ENCODE measurements at places on chromosomes 2 and 18. TPM values are rescaled to one million over a fixed set of nuclear protein-coding genes. Genes with fewer than 3 reads are reported as not detected.

The DLX1 gene
- not detected for total RNA-seq

GRCh38 chr2:101367508-101367907, 19.8 kb downstream of the CREG2 start:
- DNase-seq = no peak

GRCh38 chr18:66972681-66973080, 368.8 kb upstream of the CDH19 start:
- no peak for DNase-seq

- no peak for DNase-seq
Measured at GRCh38 chr2:238157506-238158017, 1.2 kb upstream of the ERFE start.

The CHRND gene
- total RNA-seq = not detected

GRCh38 chr2:241620419-241620769, 16.6 kb downstream of the THAP4 start:
- DNase-seq = no peak

DNA sequence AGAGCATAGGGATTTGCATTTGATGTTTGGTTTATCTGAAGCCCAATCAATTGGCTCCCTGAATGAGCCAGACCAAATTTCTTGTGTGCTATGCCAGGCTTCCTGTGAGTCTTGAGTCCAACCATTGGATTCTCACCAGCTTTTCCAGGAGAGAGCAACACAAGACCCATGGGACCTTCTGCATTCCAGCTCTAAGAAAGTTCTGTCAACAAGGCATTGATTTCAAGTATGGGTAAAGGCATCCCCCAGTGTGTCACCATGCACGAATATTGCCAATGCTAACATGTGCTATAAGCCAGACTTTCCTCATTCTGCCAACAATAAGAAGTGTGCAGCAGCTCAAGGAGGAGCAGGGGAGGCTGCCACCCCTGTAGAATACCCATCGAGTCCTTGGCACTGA, 266.6 kb downstream of the ETAA1 start:
- no peak for DNase-seq

DNA sequence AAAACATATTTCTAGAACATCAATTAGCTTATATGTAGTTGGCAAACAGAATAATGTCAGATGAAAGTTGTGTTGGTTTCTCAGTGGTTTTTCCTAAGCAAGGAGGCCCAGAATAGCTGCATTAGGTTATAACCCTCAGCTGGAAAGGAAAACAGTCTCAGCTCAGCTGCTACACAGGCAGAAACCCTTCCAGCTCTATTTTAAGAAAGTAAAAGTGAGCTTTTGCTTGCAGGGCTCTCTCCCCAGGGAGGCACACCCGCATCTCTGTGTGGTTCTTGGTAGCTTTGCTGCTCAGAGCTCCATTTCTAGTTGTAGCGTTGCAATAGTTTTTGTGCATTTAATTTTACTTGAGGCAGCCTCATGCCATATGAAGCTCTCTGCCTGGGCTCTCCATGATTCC, 54.6 kb downstream of the PIKFYVE start:
- peak; percentile 15 for DNase-seq

- no peak for DNase-seq
Measured at GRCh38 chr2:238143239-238143951, 4.9 kb downstream of the KLHL30 start.

The SERTAD2 gene
- total RNA-seq = 53.2 TPM

DNA sequence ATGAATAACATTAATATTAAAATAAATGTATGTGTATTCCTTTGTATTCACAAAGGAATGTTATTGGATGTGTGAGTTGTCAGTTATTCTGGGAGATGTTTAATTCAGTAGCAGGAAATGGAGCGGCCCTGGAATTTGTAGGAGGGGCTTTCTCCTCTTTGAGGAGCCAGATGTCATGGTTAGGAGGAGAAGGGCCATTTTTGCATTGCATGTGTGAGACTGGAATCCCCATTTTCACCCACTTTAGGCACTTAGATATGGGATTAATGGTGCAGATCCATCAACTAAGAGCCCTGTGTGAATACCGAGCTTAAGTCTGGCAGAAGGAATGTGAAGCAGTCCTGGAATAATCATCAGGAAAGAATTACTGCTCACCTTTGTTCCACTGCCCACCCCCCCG, 439.2 kb downstream of the PARD3B start:
- DNase-seq = no peak

The MERTK gene
- 0.22 TPM for total RNA-seq

GRCh38 chr2:62016957-62017356, 111.5 kb downstream of the COMMD1 start:
- DNase-seq = no peak

The SIX3 gene
- not detected for total RNA-seq

DNA sequence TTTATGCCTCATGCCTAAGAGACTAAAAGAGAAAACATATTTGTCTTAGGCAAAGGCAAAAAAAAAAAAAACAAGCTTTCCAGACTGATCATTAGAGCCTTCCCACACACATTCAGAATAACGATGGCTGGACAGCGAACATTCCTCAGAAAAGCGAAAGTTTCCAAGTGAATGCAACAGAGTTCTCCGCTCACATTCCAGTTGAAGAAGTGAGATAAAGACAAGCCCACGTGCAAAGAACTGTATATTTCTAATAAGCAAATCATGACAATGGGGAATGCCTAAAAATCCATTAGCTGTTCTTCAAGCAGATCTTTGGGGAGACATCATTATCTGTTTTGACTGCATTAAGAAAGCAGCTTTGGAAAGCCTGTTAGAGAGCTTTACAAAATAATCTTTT, 347.9 kb downstream of the METTL4 start:
- no peak for DNase-seq

The HNMT gene
- total RNA-seq = not detected

The GPN1 gene
- total RNA-seq = 42.2 TPM

The SERPINB13 gene
- not detected for total RNA-seq

GRCh38 chr2:144020047-144020446, 499.9 kb downstream of the ZEB2 start:
- no peak for DNase-seq

GRCh38 chr2:64797881-64798575, 144.3 kb upstream of the SERTAD2 start:
- DNase-seq = no peak

The NEU2 gene
- total RNA-seq = not detected

DNA sequence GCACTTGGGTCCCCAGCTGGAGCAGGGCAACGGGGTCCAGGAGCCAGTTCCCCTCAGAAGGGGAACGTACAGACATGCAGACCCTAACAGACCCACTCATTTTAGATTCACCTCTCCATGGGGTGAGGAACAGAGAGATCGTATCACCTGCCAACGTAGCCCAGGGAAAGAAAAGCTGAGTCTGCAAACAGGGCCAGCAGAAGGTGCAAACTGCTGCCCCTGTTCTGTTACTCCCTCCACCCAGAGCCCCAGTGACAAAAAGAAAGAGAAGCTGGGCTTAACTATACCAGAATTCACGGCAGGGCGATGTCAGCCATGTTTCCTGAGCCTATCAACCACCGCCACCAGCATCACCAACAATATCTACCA, 817 bp upstream of the HS1BP3 start:
- DNase-seq = no peak

GRCh38 chr2:23135481-23136100, 249.4 kb upstream of the KLHL29 start:
- no peak for DNase-seq

DNA sequence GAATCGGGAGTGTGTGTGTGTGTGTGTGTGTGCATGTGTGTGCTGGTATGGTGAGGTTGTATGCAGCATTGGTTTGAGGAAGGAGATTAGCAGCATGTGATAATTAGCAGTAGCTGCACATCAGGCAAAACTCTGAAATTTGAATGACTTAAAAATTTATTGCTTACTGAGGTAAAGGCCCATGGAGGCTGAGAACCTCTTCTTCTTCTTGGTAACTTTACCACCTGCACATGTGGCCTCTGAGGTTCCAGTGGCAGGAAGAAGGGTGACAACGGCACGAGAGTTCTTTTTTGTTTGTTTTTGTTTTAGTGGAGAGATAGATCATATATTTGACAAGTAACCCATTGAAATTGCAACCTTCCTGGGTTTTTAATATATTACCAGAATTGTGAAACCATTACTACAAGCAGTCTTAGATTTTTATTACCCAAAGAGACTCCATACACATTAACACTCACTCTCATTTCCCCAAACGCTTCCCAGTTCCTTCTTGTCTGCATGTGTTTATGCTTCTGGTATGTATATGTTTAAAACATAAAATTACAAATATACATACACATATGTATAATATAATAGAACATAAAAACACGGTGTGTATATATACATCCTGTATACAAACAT, 292.1 kb downstream of the PTGR3 start:
- no peak for DNase-seq

DNA sequence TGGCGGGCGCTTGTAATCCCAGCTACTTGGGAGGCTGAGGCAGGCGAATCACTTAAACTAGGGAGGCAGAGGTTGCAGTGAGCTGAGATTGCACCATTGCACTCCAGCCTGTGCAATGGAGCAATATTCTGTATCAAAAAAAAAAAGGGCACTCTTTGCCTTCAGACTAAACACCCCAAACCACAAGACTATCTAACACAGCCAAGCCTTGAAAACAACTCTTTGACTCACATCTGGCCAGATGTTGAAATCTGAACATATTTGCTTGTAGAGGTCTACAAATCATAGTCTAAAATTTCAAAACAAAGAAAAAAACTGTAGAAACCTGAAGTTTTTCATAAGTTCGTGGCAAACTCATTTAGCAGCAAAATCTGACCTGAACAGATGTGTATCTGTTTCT, 94.9 kb downstream of the FAM161A start:
- no peak for DNase-seq

The GAREM1 gene
- 1.0 TPM for total RNA-seq

- no peak for DNase-seq
Measured at GRCh38 chr2:224174990-224175389, 135.9 kb upstream of the SERPINE2 start.

The ALPG gene
- not detected for total RNA-seq

DNA sequence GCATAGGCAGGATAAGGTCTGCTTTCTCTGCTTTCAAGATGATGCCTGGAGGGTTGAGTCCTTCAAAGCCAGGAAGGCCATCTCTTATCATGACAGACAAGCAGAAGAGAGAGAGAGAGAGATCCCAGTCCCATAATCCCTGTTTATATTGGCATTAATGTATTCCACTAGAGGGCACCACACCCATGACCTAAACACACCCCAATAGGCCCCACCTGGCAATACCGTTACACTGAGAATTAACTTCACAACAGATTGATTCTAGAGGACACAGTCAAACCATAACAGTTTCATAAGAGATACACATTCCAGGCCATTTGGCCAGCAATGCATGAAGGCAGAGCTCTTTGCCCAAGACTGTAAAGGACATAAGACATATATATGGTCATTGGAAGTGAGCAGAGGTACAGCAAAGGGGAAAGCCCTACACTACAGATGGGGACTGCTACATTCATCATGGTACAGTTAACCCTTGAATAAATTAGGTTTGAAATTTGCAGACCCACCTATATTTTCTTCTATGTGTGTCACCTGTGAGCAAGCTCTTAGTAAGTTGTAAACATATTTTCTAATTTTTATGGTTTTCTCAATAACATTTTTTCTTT, 1516.1 kb downstream of the RPIA start:
- peak; percentile 86 for DNase-seq

Data from OCI-LY7 (cell line).